ENCODE measurements at places on chromosomes 4 and X.
A peak's percentile ranks its signal among the peaks of the same experiment; 100 is the strongest.

- no peak for DNase-seq
These were observed 170.6 kb upstream of the FAM9B start for GRCh38 chrX:9204560-9204959.

- no peak for DNase-seq
These were observed 468.2 kb downstream of the ZIC3 start for GRCh38 chrX:138034136-138034535.

- no peak for DNase-seq
These were observed 207.9 kb downstream of the HS6ST2 start for GRCh38 chrX:132750331-132751062.

DNA sequence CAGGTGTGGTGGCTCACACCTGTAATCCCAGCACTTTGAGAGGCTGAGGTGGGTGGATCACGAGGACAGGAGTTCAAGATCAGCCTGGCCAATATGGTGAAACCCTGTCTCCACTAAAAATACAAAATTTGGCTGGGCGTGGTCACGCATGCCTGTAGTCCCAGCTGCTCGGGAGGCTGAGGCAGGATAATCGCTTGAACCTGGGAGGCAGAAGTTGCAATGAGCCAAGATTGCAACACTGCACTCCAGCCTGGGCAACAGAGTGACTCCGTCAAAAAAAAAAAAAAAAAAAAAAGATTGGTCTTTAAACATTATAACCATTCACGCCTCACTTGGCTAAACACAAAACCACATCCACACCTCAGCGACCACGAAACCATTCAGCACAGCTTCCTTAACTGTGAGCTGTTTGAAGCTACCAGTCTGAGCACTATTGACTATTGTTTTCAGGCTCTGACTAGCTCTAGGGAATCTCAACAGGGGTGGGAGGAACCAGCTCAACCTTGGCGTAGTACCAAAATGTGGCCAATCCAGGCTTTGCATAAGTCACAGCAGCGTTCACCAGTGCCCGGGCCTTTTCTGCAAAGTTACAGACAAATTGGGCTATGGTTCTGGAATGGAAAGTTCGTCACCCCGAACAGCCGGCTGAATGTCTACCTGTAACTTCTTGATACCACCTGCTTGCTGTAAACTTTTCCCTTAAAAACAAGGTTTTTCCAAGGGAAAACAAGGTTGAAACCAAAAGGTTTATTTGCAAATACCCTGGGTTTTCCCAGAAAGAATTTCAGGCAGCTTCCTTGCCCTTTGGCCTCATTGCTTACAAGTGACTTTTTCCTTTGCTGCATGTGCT, 73.6 kb upstream of the DHX15 start:
- peak; percentile 78 for DNase-seq

- no peak for DNase-seq
These were observed 13.9 kb upstream of the CT47A1 start for GRCh38 chrX:120999413-120999812.

DNA sequence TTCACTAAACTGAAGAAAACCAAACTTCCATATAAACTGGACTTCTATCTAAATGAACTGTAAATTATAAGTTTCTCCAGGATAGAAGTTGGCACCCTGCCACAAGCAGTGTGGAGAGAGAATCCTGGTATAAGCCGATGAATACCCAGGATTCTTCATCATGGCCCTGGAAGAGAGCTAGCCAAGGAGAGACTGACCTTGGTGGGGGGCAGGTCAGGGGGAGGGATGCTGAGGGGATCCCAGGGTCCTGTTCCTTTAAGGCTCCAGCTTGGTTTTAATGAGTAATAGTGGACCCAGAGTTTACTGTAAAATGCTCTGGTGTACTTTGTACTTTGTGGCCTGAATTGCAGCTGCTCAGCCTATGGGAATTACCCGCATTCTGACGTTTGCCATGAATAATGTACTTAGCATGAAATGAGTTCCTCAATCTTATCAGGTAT, 16.9 kb downstream of the RASSF6 start:
- DNase-seq, result no peak

DNA sequence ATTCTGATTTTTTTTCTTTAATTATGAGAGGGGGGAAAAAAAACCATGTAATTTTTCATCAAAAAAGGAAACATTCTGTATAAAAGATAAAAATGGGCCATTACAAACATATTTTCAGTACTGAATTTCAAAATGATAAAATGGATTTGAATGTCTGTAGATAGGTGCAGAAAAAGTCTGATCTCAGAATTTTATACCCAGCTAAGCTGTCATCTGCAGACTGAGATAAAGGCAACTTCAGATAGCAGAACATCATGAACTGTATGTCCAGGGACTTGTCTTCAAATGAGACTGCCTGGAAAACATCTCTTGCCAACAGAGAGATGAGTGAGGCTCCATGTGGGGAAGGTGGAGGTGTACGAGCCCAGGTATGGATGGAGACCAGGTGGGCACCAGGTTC, 118.5 kb upstream of the PSAPL1 start:
- no peak for DNase-seq

- DNase-seq, result no peak
These were observed 36.2 kb upstream of the PRDX4 start for GRCh38 chrX:23631136-23631535.

DNA sequence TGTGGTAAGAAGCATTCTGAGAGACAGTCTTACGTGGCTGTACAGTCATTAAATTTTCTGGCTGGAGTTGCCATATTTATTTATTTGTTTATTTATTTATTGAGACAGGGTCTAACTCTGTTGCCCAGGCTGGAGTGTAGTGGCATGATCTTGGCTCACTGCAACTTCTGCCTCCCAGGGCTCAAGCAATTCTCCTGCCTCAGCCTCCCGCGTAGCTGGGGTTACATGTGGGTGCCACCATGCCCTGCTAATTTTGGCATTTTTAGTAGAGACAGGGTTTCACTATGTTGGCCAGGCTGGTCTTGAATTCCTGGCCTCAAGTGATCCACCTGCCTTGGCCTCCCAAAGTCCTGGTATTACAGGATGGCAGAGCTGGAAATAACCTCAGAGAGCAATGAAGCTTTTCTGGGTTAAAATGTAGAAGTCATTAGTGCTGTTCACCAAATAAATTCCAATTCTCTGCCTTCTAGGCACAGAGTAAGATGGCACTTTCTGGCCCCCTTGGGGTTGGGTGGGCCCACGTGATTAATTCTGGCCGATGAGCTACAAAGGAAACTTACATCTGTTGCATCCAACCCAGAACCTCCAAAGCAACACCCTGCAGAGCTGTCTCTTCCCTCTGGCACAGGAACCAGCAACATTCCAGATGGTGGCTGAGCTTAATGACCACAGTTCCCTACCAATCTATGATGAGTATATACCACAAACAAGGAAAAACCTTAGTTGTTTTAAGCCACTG, 4.5 kb downstream of the MRFAP1 start:
- DNase-seq, result no peak

DNA sequence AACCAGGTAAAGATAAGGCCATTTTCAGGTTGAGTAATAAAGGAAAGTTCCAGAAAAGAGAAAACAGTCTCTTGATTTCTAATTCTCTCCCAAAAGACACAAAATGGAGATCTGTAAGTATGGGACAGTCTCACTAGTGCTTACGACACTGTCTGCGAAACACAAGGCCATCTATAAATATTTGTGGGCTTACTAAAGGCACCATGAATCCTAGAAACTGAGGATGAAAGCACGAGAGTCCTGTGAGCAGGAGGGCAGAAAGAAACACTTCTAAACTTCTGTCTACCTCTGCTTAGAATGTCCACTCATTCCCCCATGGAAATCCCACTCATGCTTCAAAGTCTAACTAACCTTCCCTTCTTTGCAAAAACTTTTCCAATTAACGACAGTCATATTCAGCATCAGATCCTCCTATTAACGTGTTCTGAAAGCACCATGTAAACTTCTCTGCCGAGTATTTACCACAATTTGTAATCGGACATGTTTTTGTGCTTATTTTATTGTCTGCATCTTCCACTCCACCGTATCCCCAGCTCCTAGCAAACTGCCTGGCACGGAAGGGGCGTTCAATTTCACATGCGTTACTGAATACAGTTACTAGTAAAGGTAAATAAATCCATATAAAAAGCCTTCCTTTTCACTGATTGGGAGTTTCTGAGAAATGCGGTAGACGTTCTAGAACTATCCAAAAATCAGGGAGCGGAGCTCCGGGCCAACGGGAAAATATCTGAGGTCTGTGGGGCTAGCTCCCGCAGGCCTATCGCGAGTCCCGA, 665 bp downstream of the PSMD10 start:
- DNase-seq, result no peak

- no peak for DNase-seq
These were observed 41.1 kb upstream of the FAM9C start for GRCh38 chrX:13085526-13085925.

DNA sequence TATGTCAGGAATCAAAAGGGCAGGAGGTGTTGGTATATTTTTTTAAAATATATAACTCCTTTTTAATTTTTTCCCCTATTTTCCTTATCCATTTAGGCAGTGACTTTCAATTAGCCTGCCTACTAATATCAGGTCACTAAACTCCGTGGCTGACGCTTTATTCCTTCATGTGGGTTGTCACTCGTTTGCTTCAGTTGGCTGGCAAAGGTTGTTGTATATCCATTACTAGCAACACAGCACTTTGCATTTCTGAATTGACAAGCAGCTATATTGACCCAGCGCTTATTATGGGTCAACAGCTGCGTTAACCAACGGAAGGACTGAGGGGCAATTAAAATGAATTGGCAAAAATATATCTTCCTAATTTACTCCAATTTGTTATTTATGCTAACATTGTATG, 87.7 kb downstream of the ARX start:
- no peak for DNase-seq

GRCh38 chr4:100483796-100484195, 34.0 kb downstream of the EMCN start:
- DNase-seq, result no peak

GRCh38 chrX:151852294-151852693, 60.4 kb upstream of the MAGEA4 start:
- no peak for DNase-seq

- DNase-seq, result no peak
These were observed 7.2 kb downstream of the TBC1D14 start for GRCh38 chr4:6916587-6917460.

DNA sequence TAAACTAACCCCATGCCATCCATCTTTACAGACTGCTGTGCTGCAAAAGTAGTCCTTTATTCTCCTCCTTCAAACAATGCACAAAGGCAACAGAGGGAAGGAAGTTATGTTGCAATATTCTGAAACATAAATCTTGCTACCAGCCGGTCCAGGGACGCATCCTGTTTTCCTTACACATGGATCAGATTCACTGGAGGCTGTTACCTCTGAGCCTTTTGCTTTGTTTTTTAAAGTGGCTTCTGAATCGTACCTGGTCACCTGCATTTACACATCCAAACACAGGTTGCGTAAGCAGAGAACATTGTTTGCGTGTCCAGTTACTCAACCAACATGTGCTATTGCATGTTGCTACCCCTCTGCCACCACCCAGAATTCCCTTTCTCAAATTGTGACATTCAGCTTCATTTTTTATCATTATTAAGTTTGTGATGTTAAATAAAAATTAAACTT, 8.8 kb downstream of the PPARGC1A start:
- DNase-seq, result no peak

GRCh38 chr4:149555146-149555545, 260.5 kb downstream of the IQCM start:
- no peak for DNase-seq

DNA sequence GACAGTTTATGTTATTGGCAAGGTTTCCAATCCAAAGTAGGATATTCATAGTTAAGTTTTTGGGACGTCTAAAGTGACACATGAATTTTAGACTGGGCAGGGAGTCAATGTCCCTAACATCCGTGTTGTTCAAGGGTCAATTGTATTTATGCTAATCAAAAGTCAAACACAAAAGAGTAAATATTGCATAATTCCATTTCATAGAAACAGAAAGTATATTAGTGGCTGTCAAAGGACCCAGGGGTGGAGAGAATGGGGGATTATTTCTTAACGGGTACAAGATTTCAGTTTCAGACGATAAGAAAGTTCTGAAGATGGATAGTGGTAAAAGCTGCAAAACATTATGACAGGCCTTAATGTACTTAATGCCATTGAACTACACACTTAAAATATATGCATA, 971.8 kb upstream of the AGA start:
- no peak for DNase-seq

DNA sequence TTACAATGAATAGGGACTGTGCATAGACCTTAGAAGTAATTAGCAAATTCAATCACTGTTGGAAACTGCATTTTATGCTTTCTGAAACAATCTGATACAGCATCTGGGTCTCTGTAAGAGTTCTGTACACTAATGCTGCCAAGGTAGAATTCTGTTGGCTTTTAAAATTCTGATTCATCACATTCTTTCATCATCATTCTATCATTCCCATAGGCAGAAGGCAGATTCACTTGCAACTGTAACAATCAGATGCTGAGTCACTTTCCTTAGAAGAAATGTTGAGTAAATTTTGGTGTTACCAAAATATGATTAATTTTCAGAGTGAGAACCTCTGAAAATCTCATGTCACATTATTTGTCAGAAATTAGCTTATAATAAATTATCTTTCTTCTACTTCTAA, 267.2 kb downstream of the MAPK10 start:
- no peak for DNase-seq

DNA sequence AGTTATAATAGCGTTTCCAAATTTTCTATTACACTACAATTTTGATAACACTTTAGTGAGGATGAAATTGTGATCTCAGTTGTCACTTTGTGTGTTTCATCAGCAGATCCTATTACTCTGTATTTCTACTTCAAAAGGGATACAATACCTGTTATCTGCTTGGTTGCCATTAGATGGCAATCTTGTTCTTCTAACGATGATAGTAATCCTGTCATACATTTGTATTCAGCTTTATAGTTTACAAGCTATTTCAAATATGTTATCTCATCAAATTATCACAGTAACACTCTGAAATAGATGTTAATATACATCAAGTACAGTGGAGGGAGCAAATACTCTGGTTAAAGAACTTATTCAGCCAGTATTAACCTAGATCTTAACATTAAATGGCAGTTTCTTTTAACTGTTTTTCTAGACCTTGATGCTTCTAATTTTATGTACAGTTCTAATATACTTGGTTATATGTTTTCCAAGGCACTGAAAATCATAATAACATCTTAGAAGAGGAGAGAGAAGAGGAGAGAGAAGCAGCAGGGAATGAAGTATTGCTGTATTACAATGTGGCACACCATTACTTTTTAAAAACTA, 292.0 kb downstream of the CCSER1 start:
- peak; percentile 5 for DNase-seq

GRCh38 chrX:153702336-153703035, 14.8 kb downstream of the SLC6A8 start:
- DNase-seq, result no peak

GRCh38 chr4:75598390-75598789, 31.9 kb downstream of the CDKL2 start:
- no peak for DNase-seq

- DNase-seq, result no peak
These were observed 149.1 kb downstream of the FBXO8 start for GRCh38 chr4:174134361-174134760.

DNA sequence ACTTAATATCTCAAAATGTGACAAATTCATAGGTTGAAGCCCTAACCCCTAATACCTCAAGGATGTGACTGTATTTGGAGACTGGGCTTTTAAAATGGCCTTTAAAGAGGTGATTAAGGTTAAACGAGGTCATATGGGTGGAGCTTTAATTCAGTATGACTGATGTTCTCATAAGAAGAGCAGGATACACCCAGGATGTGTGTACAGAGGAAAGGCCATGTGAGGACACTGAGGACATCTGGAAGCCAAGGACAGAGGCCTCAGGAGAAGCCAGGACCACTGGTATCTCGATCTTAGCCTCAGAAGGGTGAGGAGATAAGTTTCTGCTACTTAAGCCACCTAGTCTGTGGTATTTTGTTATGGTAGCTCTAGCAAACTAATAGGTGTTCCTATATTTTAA, 49.0 kb upstream of the SHISA3 start:
- no peak for DNase-seq
